ENCODE measurements at places on chromosomes 2 and 18. TPM values are rescaled to one million over a fixed set of nuclear protein-coding genes. Genes with fewer than 3 reads are reported as not detected.

ATP6V1C2 gene
- total RNA-seq: not detected

EFR3B gene
- total RNA-seq: 0.18 TPM

ADAM23 gene
- total RNA-seq: 8.3 TPM

WNT6 gene
- not detected for total RNA-seq

METTL4 gene
- total RNA-seq: 4.7 TPM

All from cardiac atrium fibroblast (primary cell).